ENCODE measurements at places on chromosomes 12 and 14.

- no peak for DNase-seq
Measured at GRCh38 chr14:35934499-35934898, 108.4 kb downstream of the BRMS1L start.

- DNase-seq = peak; percentile 58
Measured at GRCh38 chr14:99133636-99134515, 138.1 kb downstream of the BCL11B start.

DNA sequence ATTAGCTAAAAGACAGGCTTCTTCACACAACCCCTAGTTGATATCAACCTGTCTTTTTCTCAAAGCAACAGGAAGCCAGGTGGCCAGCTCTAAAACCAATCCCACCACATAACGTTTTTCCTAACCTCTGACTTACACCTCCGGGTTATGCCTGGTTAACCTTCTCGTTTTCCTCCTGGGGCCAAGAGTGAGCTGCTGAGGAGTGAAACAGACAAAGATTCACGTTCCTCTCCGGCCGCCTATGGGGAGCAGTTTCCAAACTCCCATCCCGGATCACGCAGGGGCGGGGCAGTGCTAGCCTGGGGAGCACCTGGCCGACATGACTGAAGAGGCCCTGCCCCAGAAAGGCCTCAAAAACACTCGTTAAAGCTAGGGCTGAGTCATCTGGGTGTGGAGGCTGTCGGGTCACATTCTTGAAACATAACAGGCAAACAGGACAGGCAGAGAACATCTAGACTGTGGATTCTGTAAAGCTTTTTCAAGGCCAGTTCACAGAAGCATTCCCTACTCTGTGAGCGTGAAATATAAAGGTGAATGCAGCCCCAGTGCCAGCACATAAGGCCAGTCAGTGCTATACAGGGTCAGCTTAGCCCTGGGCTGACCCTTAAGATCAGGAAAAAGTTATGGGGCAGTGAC lies 25.9 kb upstream of the LGALS3 start:
- peak; percentile 88 for DNase-seq

DNA sequence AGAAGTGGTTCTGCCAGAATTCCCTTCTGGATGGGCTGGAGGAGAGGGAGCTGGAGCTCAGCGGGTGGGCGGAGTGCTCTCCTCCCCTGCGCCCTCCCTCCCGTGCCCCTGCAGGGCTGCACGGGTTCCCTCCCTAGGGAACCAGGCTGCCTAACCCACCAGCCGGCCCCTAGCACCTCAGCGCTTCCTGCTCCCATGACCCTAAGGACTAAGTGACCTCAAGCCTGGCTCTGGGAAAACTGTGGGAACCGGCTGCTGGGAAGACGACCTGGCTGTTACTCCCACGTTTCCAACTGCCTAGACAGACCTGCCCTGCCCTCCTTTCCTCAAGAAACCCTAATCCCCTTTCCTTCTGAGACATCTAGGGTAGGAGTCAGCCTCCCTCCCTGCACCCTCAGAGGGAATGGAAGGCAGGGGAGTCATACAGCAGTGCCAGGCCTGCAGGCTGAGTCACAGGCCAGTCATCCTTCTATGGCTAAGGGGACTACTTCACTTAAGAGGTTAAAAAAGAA lies 31.5 kb downstream of the SLC6A12 start:
- DNase-seq = no peak

- no peak for DNase-seq
Measured at GRCh38 chr14:73287071-73287470, 49.8 kb downstream of the PAPLN start.

DNA sequence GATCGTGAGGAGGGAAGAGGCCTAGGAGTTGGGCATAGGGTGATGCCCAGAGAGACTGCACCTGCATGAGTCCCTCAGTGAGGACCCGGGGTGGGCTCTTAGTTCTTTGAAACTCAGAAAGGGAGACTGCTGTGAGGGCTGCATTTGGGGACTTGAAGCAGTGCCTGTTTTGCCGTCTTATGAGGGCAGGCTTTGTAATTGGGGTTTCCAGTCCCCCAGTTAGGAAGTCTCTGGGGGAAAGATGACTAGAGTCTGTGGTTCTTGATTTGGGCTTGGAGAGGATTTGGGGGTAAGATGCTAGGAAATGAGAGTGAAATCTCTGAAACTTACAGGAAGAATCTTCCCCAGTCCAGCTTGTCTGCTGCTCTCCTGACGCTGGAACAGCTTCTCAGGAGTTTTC lies 99.6 kb downstream of the ARF6 start:
- no peak for DNase-seq

DNA sequence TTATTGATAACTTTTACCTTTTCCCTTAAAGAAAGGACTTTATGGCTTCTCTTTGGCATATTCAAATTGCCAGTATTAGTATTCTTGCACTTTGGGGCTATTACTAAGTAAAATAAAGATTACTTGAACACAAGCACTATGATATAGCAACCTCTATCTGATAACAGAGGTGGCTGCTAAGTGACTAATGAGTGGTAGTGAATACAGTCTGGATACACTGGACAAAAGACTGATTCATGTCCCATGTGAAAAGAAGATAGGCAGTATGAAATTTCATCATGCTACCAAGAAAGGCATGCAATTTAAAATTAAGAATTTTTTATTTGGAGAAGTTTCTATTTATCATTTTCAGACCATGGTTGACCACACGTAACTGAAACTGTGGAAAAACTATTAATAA lies 399.9 kb downstream of the FSCB start:
- DNase-seq = no peak

GRCh38 chr14:44804391-44804790 lies 157.4 kb downstream of the KLHL28 start:
- DNase-seq = no peak

GRCh38 chr14:37140176-37140575 lies 32.2 kb downstream of the SLC25A21 start:
- DNase-seq = no peak

DNA sequence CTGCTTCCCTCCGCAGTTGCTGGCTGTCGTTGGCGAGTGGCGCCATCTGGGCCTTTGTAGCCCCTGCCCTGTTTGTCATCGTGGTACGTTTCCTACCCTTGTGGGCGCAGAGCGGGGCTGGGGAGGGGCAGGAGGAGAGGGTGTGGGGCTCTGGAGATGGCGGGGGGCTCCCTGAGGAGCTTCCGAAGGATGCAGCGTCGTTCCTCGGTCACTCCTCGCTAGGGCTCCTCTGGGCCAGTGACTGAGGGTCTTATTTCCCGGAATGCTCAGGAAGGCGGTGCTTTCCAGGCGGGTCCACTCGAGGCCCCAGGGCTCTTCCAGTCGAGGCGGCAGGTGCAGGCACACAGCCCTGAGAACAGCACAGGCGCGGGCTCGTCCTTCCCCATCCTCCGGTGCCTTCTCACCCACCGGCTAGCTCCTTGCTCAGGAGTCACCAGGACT lies 167.1 kb downstream of the ADGRD1 start:
- no peak for DNase-seq

- DNase-seq = peak; percentile 93
Measured at GRCh38 chr12:6534945-6535696, 804 bp downstream of the GAPDH start.

DNA sequence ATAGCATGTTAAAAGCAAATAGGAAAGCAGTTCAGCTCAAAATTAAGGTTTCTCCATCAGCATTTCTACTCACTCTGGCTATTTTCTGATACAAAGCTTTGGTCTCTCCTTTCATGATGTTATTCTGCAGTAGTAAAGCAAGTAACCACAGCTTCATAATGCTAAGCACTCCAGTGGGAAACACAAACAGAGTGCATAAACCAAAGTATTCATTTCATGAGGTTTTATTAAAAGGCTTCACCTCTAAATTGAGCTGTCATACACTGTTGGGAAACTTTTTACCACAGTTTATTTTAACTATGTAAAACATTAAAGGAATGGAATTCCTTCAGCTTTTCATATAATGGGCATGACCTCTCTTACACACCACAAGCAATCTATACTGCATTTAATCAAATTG lies 157.9 kb upstream of the LMO3 start:
- no peak for DNase-seq

- no peak for DNase-seq
Measured at GRCh38 chr14:24817212-24818057, 183.4 kb upstream of the GZMB start.

GRCh38 chr14:54570047-54570446 lies 3.1 kb downstream of the SAMD4A start:
- no peak for DNase-seq

- no peak for DNase-seq
Measured at GRCh38 chr12:24603371-24603770, 345.5 kb downstream of the BCAT1 start.

DNA sequence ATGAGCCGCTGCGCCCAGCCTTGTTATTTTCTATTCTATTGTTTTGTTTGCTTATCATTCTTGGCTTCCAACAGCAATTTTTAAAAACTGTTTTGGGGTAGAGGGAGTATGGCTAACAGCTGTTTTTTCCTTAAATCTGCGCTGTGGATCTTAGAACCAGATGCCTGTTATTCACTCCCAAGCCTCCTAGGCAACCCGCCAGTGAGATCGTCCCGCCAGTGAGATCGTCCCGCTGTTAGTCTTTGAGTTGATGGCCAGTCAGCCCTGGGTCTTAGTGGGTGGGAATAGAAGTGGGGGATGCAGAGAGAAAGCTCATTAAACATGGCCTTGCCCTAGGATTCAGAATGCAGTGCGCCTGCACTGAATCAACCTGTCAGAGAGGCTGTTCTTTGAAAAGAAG lies 67.3 kb upstream of the BICD1 start:
- DNase-seq = no peak

GRCh38 chr12:121250359-121250758 lies 40.4 kb downstream of the P2RX4 start:
- DNase-seq = no peak

DNA sequence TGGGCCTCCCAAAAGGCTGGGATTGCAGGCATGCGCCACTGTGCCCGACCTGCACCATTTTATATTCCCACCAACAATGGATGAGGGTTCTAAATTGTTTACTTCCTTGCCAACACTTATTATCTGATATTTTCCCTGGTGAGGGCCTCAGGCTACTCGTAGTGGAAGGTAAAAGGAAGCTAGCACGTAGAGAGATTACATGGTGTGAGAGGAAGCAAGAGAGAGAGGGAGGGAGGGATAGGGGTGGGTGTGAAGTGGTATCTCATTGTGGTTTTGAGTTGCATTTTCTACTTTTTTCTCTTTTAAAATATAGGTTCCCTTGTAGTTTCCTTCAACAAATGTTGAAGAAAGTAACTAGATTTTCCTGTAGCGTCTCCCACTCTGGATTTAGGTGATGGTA lies 30.9 kb downstream of the MYO1H start:
- no peak for DNase-seq

DNA sequence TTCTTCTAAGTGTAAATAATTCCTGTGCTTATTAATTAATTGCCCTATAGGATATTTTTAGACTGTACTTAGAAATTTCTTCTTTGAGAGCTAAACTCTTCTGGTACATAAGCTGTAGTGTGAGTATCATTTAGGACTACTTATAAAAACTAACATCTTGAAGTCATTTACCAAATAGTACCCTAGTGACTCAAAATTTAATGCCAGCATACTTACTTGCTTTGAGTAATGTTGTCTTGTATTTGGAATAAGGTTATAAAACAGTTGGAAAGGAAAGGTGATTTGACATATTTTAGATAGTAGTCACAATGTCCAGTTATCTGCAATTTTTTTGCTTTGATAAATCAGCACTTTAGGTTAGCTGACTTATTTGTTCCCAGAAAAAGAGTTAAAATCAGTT lies 39.1 kb downstream of the SPATA7 start:
- DNase-seq = no peak

- peak; percentile 79 for DNase-seq
Measured at GRCh38 chr12:106248846-106249371, 1.1 kb upstream of the CKAP4 start.

DNA sequence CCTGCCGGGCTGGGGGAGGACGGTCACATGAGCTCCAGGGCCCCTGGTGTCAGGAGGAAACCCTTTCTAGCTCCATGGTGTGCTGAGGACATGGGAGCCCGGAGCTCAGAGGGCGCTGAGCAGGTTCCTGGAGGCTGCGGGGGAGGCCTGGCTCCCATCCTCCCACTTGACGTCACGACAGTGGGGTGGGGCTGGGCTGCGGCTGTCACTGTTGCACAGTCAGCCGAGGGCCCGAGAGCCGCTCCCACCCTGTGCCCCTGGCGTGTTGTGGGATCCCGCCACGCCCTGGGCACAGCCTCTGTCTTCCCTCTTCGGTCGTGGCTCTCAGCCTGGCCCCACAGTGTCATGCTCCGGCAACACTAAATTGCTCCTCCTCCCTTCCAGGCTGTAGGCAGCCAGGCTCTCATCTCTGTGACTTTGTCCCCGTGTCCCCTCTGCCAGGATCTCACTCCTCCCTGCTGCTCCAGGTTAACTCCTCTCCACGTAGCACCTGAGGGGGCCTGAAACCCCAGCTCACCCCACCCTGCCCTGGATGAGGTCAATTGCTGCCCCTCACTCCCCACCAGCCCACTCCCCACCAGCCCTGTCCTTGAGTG lies 33.0 kb downstream of the BEGAIN start:
- peak; percentile 81 for DNase-seq

DNA sequence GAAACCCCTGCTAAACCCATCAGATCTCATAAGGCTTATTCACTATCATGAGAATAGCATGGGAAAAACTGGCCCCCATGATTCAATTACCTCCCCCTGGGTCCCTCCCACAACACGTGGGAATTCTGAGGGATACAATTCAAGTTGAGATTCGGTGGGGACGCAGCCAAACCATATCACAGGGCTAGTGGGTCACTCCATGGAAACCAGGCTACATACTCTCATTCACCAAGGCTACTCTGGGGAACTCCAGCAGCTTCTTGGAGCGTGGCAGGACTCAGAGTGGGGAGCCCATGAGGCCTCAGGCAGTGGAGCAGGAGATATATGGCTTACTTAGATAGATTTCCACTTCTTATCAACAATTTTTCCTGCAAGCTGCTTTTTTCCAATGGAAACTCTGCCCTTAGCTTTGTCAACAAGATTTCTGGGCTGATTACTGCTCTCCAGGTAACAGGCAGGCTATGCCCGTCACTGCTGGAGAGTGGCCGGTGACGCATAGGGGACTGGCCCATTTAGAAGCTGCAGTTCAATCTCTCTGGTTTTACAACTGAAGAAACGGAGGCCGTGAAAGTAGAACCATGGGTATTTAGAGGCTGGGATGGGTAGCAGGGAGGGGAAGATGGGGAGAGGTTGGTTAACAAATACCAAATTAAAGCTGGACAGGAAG lies 16.5 kb downstream of the VDR start:
- DNase-seq = no peak

DNA sequence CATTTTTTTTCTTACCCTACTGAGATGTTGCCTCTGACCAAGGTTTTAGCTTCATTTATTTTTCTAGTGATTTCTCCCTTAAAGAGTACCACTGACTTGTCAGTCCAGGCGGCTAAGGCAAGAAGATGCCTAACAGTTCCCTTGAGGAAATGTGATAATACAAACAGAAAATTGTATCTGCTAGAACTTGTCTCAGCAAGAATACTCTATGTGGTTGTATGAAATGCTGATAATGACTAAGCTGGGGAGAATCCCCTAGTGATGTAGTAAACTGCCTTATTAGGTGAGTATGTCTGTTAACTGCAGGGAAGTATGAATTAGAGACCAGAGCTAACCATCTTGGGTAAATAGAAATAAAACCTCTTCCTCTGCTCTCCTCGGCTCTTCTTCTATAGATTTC lies 6.7 kb downstream of the C12orf54 start:
- DNase-seq = no peak
